ENCODE measurements at places on chromosomes 1 and 21.

GRCh38 chr21:26709090-26709489 lies 136.0 kb upstream of the CYYR1 start:
- no peak for DNase-seq

GRCh38 chr1:111867868-111868440 lies 112.3 kb downstream of the DDX20 start:
- DNase-seq = no peak

GRCh38 chr1:41240781-41241353 lies 1.2 kb downstream of the SCMH1 start:
- no peak for DNase-seq

- DNase-seq = no peak
Observed at GRCh38 chr1:222953585-222953984, 138.7 kb downstream of the DISP1 start.

- no peak for DNase-seq
Observed at GRCh38 chr1:68379085-68379478, 70.7 kb downstream of the RPE65 start.

- DNase-seq = no peak
Observed at GRCh38 chr1:80896781-80897356, 903.9 kb upstream of the ADGRL2 start.

Data from D721Med (cell line).